ENCODE measurements at places on chromosomes 12 and 14.

DNA sequence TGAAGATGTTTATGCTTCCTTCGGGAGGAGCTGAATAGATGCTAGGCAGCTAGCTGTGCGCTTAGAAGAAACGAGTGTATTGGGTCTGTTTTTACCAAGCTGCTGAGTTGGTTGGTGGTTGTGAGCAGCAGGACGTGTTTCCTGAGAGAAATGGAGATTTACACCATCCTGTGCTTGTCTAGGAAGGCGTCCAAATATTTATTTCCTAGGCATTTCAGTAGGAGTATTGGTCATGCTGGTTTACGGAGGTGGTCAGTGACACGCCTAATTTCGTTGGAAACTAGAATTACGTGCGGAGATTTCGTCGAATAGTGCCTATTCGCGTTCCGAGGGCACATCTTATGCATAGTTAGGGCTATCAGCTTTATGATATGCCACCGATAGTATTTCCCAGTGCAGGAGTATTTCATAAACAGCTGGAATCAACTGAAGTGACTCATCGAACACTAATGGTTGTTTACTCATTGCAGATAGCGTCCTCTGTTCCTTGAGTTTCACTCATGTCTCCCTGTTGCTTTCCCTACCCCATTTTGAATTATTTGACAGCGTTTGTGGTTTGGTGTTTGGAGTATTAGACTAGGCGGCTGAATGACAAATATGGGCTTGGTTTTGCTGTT lies 780 bp downstream of the TBC1D15 start:
- DNase-seq = peak; percentile 76

DNA sequence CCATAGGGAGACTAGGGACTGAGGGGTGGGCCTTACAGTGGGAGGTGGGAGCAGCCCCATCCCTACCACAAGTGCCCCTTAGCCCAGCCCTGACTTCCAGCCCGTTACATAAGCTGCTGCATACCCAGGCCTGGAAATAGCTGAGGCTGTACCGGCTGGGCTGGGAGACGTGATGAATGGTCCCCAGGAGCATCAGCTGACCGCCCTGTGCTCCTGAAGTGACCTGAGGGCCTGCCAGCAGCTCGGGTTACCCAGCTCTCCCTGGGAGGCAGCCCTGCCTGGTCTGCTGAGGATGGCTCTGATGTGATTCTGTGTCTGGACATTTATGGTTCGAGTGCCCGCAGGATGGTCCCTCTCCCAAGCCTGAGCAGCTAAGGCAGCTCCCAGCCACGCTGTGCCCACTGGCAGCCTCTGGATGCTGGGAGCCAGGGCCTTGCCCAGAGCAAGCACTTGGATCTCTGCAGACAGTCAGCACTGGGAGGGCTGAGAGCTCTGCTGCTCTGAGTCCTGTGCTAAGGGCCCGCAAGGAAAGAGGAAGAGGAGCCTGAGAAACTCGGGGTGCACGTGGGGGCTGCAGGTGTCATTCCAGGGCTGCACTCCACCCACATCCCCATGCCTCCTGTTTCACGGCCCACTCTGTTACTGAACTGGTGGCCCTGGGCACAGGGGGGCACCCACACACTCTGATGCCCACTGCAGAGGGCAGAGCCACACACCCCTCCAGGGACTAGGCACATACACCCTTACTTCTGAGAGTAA lies 20.5 kb downstream of the TAMALIN start:
- no peak for DNase-seq

- DNase-seq = no peak
Observed at GRCh38 chr12:102691773-102692555, 211.6 kb upstream of the IGF1 start.

DNA sequence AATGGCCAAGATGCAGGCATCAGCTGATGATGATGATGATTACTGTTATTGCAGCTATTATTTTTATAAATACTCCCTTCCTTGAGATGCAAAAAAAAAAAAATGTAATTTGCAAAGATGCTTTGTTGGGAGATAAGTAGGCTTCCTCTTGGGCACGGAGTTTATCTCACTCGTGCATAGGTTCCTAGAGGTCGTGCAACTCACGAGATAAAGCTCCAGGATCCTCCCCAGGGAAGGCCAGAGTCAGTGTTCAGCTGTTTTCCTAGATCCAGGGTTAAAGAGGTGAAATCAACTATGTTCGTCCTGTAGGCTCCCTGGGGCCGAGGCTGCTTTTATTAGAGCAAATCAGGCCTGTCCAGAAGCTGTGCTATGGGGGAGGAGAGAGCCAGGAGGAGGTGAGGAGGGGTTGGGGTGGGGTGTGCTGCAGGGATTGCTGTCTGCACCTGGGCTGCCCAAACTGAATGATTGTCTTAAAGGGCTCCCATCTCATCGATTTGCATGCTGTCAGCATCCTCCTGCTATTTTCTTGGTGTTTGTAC lies 270.3 kb downstream of the NRXN3 start:
- no peak for DNase-seq

- DNase-seq = no peak
Observed at GRCh38 chr12:11812586-11813437, 163.3 kb downstream of the ETV6 start.

- DNase-seq = peak; percentile 100
Observed at GRCh38 chr14:70782361-70782760, 27.0 kb downstream of the MAP3K9 start.

- DNase-seq = no peak
Observed at GRCh38 chr14:79254069-79254775, 957.1 kb downstream of the DIO2 start.

DNA sequence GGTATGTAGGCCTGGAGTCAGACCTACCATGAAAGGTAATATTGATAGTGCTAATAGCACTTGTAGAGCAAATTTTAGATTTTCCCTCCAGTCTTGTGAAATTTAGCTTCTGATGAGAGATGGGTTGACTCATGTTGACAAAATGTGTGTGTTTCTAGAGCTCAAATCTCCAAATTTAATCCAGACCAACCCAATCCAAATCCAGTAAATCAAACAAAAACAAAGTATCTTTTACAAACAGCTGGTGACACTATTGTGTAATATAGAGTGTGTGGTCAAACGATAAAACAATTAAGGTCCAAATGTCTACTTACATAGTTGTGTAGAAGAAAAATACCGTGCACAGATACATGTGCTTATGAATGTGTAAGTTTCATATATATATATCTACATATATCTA lies 63.4 kb upstream of the KITLG start:
- no peak for DNase-seq

- DNase-seq = no peak
Observed at GRCh38 chr14:38605193-38606114, 349.6 kb upstream of the CLEC14A start.

DNA sequence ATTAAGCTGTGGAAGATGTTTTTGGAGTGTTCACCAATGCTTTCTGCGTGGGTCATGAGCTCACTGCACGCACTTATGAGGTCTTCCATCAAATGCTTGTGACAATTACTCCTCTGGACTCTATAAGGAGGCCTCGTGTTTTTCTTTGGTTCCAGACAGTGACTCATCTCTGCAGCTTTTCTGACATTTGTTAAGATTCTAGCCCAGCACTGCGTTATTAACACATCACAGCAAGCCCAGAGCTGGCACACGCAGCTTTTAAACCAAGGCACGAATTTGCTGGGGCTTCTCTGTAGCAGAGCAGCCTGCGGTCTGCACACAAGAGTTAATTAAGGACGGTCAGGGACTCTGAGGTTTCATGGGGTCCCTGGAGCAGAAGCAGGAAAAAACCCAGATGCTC lies 16.9 kb downstream of the MEG3 start:
- DNase-seq = no peak

- peak; percentile 8 for DNase-seq
Observed at GRCh38 chr12:5022465-5023061, 21.1 kb upstream of the KCNA5 start.

DNA sequence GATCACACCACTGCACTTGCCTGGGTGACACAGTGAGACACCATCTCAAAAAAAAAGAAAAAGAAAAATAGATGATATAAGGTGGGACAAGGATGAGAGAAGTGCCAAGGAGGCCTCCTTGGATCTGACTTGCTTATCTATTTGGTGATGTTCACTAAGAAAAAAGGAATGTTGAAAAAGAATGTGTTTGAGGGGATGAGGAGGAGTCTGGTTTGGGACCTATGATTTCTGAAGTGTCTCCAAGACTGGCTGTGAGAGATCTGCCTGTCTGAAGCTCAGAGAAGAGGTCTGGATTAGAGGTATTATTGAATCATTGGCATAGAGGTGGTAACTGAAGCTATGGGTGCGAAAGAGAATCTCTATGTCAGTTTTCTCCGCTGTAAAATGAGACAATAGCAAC lies 42.8 kb downstream of the BCAT1 start:
- no peak for DNase-seq

DNA sequence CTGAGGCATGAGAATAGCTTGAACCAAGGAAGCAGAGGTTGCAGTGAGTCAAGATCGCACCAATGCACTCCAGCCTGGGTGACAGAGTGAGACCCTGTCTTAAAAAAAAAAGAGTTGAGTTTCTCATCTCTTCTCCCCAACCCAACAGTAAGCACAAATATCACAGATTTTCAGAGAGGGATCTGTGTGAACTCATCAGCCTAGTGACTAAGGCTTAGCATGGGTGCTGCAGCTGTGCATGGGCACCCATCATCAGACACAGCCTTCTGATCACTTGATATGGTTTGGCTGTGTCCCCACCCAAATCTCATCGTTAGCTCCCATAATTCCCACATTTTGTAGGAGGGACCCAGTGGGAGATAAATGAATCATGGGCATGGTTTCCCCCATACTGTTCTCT lies 298.9 kb downstream of the PCNX1 start:
- no peak for DNase-seq

DNA sequence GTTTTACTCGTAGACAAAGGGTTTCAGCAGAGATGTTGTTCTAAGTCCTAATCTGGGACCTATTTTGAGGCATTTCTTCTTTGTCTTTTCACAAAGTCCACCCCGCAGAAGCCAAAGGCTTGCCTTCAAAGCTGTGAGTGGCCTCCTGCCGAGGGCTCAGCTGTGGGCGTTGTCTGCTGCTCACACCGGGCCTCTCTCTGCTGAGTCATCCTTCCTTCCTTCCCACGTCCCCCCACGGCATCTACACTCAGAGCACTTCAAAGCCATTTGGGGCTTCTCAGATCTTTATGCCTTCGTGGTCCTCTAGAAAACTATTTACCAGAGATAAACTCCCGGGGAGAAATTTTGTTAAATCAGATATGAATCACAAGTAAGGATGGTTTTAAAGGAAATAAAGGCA lies 115.9 kb upstream of the TMPO start:
- no peak for DNase-seq

- DNase-seq = no peak
Observed at GRCh38 chr12:132287391-132288238, 41.8 kb downstream of the GALNT9 start.

- no peak for DNase-seq
Observed at GRCh38 chr12:57460841-57461275, 1.3 kb downstream of the GLI1 start.

DNA sequence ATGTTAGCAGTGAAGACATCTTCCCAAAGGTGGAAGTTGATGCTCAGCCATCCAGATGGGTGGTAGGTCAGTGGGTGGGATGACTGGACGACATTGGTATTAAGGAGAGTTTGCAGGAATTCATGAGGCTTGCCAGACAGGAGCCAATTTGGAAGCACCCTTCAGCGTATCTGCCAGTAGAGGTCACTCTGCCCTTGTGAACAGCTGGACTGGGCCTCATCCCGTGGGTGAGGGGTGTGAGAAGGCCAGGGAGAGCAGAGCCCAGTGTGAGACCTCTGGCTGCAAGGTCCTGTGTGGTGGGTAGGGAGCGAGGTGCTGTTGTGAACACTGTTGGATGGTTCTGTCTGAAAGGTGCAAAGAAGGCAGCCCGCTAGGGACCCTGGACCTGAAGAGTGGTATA lies 37.7 kb downstream of the SLC5A8 start:
- DNase-seq = no peak

- no peak for DNase-seq
Observed at GRCh38 chr12:106081606-106082005, 57.1 kb downstream of the NUAK1 start.

- no peak for DNase-seq
Observed at GRCh38 chr12:25884024-25884919, 74.2 kb upstream of the RASSF8 start.

GRCh38 chr12:131448254-131448795 lies 262.6 kb upstream of the SFSWAP start:
- no peak for DNase-seq

DNA sequence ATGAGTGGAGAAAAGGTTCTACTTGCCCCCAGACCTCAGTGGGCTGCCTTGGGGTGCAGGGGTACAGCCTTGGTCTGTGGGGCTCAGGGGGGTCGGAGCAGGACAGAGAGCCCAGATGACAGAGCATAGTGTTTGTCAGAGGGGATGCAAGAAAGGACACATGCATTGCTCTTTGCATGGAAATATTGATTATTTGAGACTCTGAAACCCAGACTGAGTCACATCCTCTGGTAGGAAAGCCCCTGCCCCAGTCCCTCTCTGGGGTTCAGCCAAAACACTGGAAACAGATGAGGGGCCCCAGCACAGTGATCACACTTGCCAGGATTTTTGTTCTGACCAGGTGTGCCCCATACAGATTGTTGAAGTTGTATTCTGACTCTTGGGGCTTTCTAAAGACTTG lies 1094.4 kb downstream of the BCL11B start:
- no peak for DNase-seq

GRCh38 chr12:14075797-14076393 lies 94.5 kb upstream of the GRIN2B start:
- DNase-seq = no peak

DNA sequence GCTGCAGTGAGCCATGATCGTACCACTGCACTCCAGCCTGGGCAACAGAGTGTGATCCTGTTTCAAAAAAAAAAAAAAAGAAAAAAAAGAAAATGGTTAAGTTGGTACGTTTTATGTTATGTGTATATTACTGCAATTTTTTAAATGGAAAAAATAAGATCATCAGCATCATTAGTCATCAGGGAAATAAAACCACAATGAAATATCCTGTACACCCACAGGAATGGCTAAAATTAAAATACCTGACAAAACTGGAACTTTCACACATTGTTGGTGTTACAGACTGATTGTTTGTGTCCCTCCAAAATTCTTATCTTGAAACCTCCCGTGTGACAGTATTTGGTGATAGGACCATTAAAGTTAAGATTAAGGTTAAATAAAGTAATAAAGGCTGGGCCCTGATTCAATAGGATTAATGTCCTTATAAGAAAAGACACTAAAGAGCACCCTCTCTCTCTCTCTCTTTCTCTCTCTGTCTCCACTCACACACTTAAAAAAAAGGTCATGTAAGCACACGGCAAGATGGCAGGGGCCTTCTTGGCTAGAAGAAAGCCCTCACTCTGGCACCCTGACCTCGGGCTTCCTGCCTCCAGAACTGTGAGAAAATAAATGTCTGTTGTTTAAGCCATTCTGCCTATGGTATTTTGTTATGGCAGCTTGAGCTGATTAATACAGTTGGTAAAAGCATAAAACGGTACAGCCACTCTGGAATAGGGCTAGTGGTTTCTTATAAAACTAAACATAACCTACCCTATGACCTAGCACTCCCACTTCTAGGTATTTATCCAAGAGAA lies 48.3 kb upstream of the ZFP36L1 start:
- DNase-seq = no peak

- DNase-seq = no peak
Observed at GRCh38 chr12:3913278-3913677, 40.1 kb upstream of the PARP11 start.
